ENCODE measurements at places on chromosomes 12 and 14.

- DNase-seq, result no peak
Observed at GRCh38 chr12:106953352-106954250, 2.1 kb upstream of the TMEM263 start.

DNA sequence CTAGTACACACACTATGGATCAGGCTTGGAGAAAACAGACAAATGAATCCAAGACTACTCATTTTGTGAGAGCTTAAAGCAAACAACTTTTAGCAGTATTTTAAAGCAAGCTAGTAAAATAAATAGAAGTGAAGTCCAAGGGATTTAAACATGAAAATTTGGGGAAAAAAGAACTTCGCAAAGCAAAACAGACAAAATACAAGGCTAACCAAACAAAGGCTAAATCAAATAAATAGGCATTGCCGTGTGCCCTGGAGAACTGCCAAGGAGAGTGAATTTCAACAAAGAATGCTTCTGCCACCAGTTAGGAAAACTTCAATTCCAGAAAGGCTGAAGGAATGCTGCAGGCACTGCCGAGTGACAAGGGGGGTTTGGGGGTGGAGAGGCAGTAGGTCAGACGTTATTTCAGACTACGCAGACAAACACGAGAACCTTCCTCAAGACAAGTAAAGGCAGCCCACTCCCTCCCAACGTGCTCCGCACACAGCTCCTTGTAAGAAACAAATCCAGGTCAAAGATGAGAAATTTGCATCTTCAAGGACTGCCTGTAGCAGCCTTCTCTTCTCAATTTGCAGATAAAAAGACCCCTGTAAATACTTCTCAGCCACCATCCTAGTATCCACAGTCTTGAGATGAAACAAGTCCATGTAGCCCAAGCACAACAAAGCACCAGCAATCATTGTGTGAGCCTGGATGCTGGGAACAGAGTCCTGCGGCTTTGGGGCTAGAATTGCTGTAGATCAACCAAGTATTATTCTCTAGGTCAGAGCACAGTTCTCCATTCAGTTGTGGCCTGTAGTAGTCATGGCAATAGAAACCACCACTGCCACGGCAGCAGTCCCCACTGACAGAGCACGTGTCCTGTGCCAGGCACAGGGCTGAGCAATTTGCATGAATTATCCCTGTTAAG lies 43.3 kb downstream of the EFCAB11 start:
- peak; percentile 67 for DNase-seq

DNA sequence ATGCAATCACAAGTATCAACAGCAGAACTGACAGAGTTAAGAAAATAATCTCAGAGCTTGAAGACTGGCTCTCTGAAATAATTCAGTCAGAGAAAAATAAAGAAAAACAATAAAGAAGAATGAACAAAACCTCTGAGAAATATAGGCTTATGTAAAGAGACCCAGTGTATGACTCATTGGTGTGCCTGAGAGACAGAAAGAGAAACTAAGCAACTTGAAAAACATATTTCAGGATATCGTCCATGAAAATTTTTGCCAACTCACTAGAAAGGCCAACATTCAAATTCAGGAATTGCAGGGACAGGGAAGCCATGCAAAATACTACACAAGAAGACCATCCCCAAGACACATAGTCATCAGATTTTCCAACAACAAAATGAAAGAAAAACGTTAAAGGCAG lies 56.2 kb downstream of the APOBEC1 start:
- peak; percentile 33 for DNase-seq

DNA sequence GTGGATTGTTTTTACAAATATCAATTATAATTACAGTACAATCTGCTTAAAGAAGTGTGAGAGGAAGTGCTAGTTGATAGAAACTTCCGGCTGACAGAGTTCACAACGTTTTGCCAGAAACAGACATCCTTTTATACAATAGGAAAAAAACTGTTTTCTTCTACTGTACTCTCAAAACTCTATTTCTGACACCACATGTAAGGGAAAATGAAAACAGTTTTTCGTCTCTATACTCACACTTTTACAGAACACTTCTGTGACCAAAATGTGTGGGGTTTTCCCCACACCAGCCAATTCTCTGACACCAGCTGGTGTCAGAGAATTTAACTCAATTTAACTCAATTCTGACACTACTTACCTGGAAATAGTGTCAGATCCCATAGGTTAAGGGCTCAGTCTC lies 24.2 kb upstream of the HIF1A start:
- DNase-seq, result no peak

GRCh38 chr12:31524791-31525495 lies 66.0 kb downstream of the DENND5B start:
- peak; percentile 56 for DNase-seq

DNA sequence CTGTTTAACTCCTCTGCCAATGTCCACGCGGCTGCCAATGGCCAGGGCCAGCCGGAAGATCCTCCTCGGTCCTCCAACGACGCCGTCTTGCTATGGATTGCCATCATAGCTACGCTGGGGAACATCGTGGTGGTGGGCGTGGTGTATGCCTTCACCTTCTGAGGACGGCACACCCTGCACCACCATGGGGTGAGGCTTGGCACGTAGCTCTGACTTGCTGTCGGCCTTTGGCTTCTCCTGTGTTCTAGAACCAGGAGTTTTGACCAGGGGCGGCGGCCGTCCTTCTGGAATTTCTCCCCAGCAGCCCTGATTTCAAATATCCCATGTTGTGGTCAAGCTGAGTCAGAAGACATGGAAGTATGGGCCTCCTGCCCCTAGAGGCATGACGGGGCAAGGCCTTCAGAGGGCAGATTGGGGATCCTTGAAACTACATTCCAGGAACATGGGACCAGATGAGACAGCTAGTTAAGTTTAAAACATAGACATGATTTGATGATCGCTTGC lies 47.5 kb downstream of the C14orf132 start:
- no peak for DNase-seq

All from fibroblast of the aortic adventitia (primary cell).